ENCODE measurements at places on chromosomes 7 and 10.

DNA sequence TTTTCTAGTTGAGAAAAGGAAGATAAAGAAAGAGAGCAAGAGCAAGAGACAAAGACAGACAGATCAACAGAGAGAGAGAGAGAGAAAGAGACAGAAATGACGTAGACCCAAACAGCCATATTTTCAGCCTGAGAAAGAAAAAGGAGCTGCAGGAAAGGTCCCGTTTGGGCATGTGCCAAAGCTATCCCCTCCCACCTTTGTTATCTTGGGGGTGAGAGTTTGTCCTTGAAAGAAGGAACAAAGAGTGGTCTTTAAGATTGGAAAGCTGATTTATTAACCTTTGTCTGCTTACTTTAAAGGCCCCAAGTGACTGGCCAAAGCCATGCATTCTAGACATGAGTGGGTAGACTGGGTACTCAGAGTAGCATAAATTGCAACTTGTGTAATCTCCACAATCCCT lies 98.2 kb downstream of the AOAH start:
- DNase-seq, result no peak

- DNase-seq, result no peak
These were observed 18.3 kb upstream of the BHLHA15 start for GRCh38 chr7:98192781-98193457.

GRCh38 chr10:105800641-105801040 lies 1159.6 kb downstream of the SORCS3 start:
- DNase-seq, result no peak

- no peak for DNase-seq
These were observed 32.3 kb downstream of the CHAT start for GRCh38 chr10:49645871-49646870.

- DNase-seq, result no peak
These were observed 30.8 kb upstream of the C10orf67 start for GRCh38 chr10:23375366-23375765.

DNA sequence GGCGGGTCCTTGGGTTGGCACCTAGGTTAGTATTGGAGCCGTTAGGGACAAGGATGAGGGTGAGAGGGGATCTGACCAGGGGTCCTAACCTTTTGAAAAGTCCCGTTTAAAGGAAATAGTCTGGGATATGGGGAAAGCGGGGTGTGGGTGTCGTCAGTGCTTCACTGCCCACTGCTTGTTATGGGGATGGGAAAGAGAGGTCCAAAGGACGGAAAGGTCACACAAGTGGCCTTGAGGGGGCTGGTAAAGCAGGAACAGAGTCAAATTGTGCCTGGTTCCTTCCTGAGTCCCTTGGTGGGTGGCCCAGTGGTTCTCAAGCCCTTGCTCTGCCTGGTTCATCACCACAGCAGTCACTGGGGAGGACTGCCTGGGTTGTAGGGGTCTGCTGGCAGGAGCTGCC lies 2.6 kb upstream of the ZNF775 start:
- DNase-seq, result no peak

GRCh38 chr7:137578541-137578940 lies 235.0 kb upstream of the PTN start:
- no peak for DNase-seq

- no peak for DNase-seq
These were observed 63.4 kb downstream of the HPSE2 start for GRCh38 chr10:99172128-99172738.

- DNase-seq, result no peak
These were observed 30.5 kb downstream of the CTNNA3 start for GRCh38 chr10:67665491-67665890.

- no peak for DNase-seq
These were observed 801.2 kb upstream of the ZWINT start for GRCh38 chr10:57162231-57162630.

- DNase-seq, result no peak
These were observed 249.9 kb downstream of the RNLS start for GRCh38 chr10:88333248-88333630.

- DNase-seq, result no peak
These were observed 46.7 kb downstream of the CAV1 start for GRCh38 chr7:116571552-116571951.
